HT1080 (cell line): ENCODE measurements at places on chromosomes 6 and 20.

- no peak for DNase-seq
These were observed 56.4 kb upstream of the MTRF1L start for GRCh38 chr6:153058909-153059308.

- no peak for DNase-seq
These were observed 80.0 kb downstream of the AKAP7 start for GRCh38 chr6:131215219-131215618.

DNA sequence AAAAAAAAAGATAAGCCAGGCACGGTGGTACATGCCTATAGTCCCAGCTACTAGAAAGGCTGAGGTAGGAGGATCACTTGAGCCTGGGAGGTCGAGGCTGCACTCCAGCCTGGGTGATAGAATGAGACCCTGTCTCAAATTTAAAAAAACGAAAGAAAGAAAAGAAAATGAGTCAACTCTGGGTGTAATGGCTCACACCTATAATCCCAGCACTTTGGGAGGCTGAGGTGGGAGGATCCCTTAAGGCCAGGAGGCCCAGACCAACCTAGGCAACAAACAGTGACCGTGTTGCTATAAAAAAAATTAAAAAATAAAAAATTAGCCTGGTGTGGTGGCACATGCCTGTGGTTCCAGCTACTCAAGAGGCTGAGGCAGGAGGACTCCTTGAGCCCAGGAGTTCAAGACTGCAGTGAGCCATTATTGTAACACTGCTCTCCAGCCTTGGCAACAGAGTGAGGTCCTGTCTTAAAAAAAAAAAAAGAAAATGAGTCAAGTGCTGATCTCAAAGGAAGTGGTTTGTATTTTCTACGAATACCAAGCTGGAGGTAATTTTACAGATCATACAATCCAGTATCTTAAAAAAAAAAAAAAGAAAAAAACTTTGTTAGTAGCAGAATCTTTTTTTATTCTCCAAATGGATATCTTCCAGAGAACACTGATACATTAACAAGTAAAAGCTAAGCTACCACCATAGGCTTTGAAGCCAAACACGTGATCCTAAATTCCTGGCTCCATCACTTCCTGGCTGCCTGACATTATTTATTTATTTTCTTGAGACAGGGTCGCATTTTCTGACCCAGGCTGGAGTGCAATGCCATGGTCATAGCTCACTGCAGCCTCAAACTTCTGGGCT lies 5.7 kb downstream of the COMMD7 start:
- DNase-seq = peak; percentile 92

DNA sequence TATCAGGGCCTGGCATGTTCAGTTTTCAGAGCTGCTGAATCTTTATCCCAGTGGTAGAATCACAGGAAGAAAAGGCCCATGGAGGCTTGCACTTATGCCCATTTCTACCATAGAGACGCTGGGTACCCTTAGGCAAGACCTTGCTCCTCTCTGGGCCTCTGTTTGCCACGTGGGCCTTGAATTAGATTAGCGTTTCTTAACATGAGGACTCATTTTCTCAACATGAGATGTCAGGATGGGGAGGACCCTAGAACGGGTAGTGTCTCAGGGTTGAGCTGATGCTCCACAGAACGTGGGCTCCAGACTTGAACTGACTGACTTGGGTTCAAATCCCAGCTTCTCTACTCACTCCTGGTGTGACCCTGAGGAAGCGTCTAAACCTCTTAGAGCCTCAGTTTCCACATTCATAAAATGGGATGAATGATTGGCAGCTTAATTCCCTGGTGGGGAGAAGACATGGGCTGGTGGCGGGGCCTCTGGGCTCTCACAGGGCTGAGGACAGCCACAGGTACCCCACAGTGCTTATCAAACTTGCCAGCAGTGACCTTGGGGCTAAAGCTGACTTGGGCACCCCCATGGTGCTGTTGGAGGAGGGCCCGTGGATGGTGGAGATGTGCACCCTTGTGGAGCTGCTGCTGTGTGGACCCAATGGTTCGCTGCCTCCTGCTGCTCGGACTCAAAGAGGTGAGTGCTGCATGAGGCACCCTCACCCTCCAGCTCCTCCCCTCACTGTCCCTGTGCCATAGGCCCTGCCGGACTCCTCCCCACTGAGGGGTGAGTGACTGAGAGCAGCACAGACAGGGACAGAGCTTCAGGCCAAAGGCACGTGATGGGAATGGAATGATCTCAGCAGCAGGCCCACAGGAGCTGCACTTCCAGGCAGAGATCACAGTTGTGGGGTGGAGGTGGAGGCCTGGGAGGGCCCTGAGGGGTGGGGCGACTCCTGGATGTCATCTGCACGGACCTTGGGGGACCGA lies 28.2 kb downstream of the SUN5 start:
- no peak for DNase-seq

GRCh38 chr6:133179481-133179880 lies 61.7 kb upstream of the EYA4 start:
- no peak for DNase-seq

DNA sequence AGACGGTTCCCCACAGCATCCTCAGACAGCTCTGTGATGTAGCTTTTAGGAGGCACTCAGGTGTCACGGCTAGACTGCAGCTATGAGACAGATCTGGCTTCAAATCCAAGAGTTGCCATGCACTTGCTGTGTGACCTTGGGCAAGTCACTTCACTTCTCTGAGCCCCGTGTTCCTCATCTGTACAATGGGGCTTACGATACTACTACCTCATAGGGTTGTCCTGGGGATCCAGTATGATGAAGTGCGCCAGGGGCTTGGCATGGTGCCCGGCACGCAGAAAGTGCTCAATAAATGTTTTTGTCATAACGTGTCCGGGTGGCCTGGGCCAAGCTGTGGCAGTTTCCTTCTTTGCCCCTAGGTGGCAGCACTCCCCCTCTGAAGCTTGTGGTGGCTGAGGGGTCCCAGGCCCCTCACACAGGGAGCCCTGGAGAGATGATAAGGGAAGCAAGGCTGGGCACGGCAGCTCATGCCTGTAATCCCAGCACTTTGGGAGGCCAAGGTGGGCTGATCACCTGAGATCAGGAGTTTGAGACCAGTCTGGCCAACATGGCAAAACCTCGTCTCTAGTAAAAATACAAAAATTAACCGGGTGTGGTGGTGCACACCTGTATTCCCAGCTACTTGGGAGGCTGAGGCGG lies 19.1 kb upstream of the CHMP4B start:
- peak; percentile 29 for DNase-seq

DNA sequence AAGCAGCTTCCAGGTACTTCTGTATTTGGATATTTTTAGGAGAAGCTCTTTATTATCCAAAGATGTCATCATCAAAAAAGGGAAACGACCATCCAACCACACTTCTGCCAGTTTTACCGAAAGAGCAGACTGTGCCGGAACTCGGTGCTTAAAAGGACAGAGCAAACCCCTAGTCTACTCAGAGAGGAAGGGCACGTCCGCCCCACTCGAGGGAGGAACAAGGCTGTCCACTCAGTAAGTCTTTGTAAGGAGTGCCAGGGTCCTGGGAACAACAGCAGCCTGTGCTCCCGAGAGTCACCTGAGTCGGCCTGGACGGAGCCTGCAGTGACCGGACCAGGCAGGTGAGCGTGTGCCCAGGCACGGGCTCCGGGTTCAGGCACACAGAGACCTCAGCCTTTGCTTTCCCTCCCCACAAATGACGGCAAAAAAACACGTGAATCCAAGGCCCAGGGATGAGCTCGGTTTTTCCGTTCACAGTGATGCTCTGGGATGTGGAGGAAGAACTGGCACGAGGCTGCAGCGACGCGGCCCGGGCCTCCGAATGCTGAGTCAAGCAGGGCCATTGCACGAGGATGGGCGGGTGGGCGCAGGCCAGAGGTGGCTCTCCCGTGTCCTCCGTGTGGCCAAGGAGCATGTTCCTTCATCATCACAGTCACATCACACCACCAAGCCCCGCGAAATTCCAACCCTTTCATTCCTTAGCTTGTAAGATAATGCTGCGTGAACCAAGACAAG lies 17.4 kb upstream of the SLCO4A1 start:
- no peak for DNase-seq

GRCh38 chr6:168039849-168040248 lies 39.2 kb downstream of the FRMD1 start:
- no peak for DNase-seq

DNA sequence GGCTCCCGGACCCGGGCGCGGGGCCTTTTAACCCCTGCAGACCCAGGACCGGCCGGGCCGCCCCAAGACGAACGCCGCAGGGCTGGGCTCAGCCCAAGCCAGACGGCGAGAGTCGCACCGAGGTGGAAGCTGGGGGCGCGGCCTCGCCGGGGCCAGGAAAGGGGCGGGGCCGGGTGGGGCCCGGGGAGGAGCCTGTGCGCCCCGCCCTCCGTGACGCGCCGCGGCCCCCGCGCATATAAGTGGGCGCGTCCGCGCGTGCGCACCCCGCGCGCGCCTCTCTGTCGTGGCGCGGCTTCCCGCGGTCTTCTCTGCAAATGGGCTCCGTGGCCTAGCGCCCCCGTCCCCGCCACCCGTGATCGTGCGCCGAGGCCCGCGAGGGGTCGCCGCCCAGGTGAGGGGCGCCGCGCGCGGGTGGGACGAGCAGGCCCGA lies at the start of gene PPDPF:
Gene PPDPF, plus strand, starts transcription at position 262 of the 430 bp plus-strand sequence. CDS start 544 bp downstream, outside the sequence.
- peak; percentile 52 for DNase-seq

DNA sequence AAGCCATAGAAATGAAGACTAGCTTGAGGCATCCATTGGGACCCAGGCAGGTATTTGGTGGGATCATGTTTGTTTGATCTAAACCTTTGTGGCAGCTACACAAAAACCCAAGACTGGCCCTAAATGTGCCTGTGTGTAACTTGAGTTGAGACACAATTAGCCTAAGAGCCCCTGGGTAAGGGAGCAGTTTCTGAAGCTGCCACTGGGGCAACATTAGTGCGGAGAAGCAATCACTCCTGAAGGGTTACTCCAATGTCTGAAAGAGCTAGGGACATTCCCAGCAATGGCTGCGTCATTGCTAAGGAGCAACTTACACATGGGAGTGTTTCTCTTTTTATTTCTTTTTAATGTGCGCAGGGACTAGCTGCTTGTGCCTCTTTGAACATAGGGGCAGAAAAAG lies 67.9 kb upstream of the EEF1E1 start:
- no peak for DNase-seq

DNA sequence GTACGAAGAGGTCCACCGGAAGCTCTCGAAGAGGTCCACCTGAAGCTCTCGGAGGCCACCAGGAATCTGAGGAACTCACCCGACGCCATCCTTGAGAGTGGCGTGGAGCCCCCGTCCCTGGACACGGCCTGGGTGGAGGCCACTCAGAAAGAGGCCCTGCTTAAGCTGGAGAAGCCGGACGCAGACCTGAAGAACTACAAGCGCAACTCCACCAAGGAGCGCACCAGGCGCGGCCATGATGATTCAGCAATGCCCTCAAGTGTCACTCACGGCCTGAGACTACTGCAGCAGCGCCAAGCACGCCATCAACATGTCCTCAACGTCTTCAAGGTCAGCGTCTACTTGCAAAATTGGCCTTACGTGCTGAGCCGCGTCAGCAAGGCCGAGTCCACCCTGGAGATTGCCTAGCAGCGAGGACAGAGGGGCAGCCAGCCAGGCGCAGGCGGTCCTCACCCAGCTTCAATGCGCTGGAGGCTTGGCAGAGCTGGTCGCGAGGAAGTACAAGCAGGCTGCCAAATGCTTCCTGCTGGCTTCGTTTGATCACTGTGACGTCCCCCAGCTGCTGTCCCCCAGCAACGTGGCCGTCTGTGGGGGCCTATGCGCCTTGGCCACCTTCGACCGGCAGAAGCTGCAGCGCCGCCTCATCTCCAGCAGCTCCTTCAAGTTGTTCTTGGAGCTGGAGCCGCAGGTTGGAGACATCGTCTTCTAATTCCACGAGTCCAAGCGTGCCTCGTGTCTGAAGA lies 7.7 kb upstream of the GJA10 start:
- DNase-seq = no peak

DNA sequence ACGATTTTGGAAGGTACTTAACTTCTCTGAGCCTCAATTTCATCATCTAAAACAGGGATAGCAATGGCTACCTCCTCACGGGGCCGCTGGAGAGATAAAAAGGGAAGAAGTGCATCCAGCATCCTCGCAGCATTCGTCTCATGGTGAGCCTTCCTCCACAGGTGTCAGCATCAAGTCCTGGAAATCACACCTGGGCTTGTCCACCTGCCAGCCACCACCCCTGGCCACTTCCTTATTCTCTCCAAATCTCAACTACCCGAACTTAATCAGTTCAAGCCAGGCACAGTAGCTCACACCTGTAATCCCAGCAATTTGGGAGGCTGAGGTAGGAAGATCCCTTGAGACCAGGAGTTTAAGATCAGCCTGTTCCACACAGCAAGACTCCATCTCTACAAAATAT lies 234.5 kb downstream of the LY86 start:
- DNase-seq = no peak

DNA sequence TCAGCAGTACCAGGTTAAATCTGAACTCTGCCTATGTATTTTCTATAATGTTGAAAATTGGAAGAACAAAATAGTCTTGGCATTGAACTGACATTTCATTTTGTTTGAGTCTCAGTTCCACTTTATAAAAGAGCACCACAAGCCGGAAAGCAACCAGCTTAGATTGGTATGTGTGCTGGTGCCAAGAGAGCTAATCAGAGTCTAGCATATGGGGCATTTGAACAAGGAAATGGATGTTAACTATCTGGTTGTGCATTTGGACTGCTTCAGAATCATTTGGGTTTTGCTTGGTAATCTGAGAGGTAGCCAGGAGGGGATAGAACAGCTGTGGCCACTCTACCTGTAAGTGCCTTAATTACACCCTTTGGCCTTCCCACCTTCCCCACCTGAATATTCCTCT lies 184.8 kb downstream of the GRIK2 start:
- no peak for DNase-seq

GRCh38 chr20:46977909-46978588 lies 83.4 kb downstream of the EYA2 start:
- DNase-seq = no peak

GRCh38 chr20:21302664-21303060 lies 469 bp upstream of the XRN2 start:
- DNase-seq = no peak

DNA sequence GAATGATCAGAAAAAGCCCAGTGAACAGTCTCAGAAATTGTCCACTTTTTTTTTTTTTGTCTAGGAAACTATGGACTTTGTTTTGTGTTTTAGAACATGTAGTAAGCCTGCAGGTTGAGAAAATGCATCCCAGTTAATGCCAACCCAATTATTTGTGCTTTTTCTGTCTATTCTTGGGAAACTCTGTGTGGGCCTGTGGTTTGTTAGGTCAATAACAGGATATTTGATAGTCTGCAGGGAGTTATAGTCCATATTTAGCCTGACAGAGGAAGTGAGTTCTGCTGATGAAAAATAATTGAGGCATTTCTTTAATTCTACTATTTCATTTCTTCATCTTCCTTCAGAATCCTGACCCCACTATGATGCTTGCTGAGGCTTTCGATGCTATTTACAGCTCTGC lies 154.0 kb upstream of the LAMP5 start:
- DNase-seq = no peak

GRCh38 chr6:114334237-114334636 lies 8.6 kb downstream of the HS3ST5 start:
- no peak for DNase-seq

GRCh38 chr20:46635514-46636136 lies 15.6 kb downstream of the SLC13A3 start:
- DNase-seq = no peak

DNA sequence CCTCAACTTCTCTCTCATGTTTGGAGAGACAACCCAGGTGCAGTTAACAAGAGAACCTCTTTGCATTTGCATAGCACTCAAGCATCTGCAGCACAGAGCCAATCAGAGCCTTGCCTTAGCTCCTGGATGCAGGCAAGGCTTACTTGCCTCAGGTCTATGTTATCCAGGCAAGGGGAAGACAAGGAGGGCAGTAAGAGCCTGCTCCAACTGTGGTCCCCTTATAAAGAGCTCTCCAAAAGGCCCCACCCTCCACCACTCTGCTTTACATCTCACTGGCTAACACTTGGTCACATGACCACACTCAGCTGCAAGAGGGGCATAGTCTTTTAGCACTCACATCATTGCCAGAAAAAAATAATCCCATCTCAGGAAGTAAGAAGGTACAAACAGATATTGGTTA lies 540.0 kb downstream of the PTPRT start:
- no peak for DNase-seq
